ENCODE measurements at places on chromosomes 11 and 22.

DNA sequence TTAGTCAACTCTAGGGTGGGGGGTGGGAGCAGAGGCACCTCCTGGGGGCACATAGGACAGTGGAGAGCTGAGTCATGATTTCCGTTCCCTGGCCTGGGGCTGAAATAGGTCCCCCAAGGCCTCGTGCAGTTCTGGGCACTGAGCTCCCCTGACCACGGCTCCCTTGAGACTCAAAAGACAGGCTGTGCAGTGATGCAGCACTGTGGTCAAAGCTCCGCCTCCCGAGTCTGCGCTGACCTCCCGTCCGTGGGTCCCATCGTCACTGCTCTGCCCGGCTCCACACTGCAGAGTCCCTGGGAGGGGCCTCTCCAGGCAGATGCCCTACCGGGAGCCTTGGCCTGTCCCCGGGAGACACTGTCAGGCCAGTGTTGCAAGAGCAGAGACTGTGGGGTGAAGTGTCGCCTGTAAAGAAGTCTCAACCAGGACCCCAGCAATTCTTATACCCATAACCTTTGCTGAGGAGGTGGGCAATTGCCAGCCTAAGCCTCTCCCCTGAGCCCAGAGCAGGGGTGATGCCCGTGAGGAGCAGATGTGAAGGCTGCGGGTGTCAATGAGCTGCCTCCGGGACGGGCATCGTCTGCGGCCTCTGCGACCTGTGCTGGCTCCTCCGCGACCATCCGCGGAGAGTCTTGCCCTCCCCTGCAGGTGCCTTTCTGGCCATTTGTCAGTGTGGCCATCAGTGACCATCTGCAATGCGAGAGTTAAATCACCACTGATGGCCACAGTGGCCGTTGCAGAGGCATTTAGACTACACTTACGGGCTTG is 877.3 kb downstream of the BRD1 start:
- no peak for DNase-seq

- no peak for DNase-seq
Observed at GRCh38 chr11:33931067-33931466, 39.2 kb upstream of the LMO2 start.

- no peak for DNase-seq
Observed at GRCh38 chr11:91819195-91819594, 405.4 kb upstream of the FAT3 start.

DNA sequence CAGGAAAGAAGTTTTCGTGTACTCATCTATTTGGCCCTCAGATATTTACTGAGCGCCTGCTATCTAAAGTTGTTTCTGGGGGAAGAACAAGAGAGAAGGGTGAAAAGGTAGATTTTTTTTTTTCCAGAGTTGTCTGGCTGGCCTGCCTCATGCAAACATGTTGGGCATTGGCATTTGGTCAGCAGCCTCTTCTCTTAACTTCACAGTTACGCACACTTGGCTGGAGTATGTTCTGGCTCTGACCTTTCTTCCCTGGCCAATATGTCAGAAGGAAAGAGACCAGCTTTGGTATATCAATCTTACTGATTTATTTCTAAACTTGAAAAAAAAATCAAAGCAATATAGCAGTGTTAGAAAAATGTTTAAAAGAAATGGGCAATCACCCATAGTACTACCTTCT is 54.2 kb upstream of the GRAMD1B start:
- no peak for DNase-seq

- DNase-seq = no peak
Observed at GRCh38 chr11:78685156-78685555, 110.5 kb upstream of the NARS2 start.

GRCh38 chr11:538431-539051 is 1.2 kb downstream of the LRRC56 start:
- DNase-seq = no peak

- no peak for DNase-seq
Observed at GRCh38 chr11:5922749-5923426, 19.2 kb upstream of the OR56A3 start.

- peak; percentile 21 for DNase-seq
Observed at GRCh38 chr22:38414009-38414395, 41.0 kb downstream of the KCNJ4 start.

- DNase-seq = no peak
Observed at GRCh38 chr11:10032935-10033334, 261.1 kb downstream of the SBF2 start.

GRCh38 chr11:36139767-36140166 is 149.5 kb downstream of the COMMD9 start:
- DNase-seq = no peak

DNA sequence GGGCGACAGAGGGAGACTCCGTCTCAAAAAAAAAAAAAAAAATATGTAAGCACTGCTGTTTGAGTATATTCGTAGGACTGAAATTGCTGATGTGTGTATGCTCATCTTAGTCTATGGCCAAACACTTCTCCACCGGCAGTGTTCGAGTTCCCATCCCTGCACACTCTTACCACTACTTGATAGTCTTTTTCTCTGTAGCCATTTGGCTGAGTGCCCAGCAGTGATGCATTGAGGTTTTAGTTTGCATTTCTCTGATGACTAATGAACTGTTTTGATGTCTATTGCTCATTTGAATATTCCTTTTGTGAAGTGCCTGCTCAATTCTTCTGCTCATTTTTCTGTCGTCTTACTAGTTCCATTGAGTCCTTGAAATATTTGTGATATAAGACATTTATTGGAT is 1.9 kb downstream of the TIRAP start:
- DNase-seq = peak; percentile 52

GRCh38 chr22:43533656-43534428 is 122.0 kb downstream of the MPPED1 start:
- DNase-seq = no peak

DNA sequence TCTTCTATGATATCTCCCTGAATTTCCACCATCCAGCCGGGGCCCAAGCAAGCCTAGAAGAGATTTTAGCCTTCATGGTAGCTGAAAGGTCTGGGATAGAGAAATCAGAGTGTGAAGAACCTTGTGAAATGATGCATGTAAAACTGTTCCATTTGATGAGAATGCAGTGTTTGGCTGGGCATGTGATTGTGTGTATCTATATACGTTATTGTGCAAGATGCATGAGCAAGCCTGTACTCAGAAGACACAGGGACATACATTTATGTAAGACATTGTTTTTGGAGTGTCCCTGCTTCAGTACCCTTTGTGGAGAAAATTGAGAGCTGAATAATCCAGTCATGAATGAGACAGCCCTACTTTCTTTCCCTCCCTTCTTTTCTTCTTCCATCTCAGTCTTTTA is 15.2 kb upstream of the OR52K2 start:
- DNase-seq = no peak

DNA sequence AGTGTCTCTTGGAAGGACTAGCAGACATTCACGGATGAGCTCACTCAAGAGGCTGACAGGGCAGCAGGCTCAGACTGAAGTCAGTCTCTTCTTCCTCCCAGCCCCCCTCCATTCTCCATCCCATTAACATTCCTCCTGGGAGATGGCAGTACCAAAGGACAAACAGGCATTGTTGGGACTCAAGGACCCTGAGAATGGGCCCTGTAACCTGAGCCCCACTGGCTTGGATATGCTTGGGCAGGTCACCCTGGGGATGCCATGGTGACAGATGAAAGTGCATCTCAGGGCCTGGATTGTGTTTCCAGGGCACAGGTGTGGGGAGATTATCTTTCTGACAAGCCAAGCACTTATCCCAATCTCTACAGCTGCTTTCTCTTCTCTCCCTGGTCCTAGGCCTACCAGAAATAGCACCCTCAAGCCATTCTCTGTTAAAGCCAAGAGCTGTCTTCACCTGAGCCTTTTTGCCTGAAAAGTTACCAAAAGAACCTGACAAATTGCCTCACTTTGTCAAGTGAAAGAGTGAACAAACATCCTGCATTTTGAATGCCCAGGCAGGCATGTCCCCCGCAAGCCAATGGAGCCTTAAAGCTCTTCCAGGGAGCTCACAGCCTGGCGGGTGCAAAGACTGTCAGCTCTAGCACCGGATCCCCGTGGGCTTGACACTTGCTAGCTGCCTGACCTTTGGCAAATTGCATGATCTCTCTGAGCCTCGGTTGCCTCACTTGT is 366.0 kb upstream of the NARS2 start:
- DNase-seq = no peak

DNA sequence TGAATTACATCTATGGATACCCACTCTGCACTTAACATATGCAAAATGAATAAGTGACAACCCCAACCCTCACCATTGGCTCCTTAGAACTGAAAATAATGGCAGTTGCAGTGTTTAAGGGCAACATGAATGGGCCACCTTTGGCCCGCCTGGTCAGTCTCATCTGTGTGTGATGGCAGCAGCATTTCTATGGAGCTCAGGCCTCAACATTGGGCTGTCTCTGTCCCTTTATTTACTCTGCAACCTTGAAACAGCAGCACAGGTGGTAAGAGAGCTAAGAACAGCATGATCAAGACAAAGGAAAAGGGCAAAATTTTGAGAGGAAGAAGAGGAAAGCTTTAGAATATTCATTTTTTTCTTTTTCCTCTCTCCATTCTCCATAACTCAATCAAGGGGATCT is 38.3 kb upstream of the TMEM135 start:
- DNase-seq = no peak

DNA sequence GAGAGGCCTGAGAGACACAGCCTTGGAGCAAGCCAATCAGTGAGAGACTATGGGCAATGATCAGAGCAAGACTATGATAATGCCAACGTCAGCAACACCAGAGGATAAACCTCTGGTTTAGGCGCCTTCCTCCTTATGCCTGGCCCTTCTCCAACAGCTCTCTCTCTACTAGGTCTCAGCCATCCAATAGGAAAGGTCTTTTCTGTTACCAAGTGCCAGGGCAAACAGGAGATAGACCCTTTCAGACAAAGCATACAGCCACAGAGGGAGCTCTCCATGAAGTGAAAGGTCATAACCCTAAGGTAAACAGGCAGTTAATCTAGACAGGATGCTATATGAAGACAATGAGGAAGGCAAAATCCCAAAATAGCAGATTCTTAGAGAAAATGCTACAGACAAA is 9.5 kb downstream of the STK33 start:
- no peak for DNase-seq

- no peak for DNase-seq
Observed at GRCh38 chr11:135008001-135008405, 596.0 kb upstream of the B3GAT1 start.

DNA sequence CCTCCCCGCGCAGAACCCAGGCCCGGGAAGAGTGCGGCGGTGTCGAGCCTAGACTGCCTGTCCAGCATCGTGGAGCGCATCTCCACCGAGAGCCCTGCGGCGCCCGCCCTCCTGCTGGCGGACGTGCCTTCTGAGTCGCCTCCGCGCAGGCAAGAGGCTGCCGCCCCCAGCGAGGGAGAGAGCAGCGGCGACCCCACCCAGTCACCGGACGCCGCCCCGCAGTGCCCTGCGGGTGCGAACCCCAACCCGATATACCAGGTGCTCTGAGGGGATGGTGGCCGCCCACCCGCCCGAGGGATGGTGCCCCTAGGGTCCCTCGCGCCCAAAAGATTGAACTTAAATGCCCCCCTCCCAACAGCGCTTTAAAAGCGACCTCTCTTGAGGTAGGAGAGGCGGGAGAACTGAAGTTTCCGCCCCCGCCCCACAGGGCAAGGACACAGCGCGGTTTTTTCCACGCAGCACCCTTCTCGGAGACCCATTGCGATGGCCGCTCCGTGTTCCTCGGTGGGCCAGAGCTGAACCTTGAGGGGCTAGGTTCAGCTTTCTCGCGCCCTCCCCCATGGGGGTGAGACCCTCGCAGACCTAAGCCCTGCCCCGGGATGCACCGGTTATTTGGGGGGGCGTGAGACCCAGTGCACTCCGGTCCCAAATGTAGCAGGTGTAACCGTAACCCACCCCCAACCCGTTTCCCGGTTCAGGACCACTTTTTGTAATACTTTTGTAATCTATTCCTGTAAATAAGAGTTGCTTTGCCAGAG is 2.0 kb downstream of the MYOD1 start:
- peak; percentile 55 for DNase-seq

DNA sequence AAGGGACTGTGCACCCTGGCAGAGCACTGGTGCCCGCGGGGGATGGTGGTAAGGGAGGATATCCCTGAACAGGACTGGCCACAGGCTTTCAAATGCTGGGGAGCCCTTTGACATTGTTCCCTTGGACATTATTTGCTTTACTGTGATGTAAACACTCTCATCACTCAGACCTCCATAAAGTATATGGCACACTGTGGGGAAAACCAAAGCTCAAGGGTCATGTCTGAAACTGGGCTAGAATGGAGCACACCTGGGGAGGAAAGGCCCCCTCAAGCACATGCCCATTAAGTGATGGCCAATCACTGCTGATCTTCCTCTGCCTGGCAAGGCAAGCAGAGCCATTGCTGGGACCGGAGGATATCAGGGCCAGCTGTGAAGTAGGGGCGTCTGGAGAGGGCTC is 60.9 kb upstream of the TENM4 start:
- DNase-seq = no peak

GRCh38 chr11:44188643-44189042 is 93.2 kb downstream of the EXT2 start:
- DNase-seq = no peak

DNA sequence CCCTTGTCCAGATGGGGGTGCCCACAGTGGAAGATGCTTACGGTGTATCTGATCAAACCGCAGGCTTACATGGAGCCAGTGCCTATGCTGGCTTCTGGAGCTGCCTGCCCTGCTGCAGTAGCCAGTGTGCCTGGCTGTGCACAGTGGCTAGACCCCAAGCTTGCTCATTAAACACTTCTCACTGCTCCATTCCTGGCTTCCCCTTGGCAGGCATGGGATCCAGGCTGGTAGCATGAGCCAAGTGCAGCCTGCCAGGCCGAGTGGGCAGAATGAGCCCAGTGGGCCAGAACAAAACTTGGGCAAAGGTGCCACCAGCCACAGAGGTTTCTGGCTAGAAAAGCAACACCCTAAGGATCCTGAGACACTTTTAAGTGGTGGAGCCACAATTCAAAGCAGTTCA is 55.4 kb upstream of the B3GNT6 start:
- no peak for DNase-seq

DNA sequence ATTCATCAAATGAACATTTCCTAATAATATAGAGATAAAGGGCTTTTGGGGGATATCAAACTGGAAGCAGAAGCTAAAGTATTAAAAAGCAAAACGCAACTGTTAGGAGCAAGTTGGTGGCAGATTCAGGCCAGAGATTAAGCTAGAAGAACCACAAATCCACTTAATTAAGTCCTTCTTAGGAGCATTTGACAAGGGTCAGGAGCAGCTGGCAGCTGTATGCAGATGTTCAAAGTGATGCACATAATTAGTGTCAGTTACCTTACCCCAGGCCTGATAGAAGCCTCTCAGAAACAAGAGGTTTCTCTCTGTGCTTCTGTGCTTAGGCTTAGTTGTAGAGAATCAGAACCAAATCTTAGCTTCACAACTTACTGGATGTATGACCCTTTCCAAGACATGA is 546.5 kb upstream of the ANO5 start:
- DNase-seq = no peak

DNA sequence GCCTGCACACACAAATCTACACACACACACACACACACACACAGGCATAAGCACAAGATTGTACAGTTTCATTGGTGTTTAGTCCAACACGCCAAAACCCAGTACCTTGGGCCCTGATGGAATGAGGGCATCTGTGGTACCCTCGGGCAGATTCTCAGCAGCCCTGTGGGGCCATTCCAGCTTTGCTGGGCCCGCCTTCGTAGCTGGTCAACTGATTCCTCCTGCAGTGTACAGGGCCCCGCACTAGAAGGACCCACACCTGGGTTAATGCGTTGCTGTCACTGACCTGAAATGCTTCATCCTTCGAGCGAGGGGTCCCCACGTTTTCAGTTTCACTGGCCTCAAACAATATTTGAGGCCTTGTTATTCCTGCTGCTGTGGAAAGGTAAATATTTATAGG is 731.2 kb downstream of the BRD1 start:
- no peak for DNase-seq

Data from pancreas (tissue), 10 donors.